ENCODE measurements at places on chromosomes 4 and X. TPM values are rescaled to one million over a fixed set of nuclear protein-coding genes. Genes with fewer than 3 reads are reported as not detected.

GRCh38 chr4:147822128-147822527 is 90.2 kb downstream of the ARHGAP10 start:
- H3K27me3 ChIP-seq, result no peaks in the 10 kb centered on the region
- H3K4me1 ChIP-seq, result peaks cover 23% of the 10 kb centered on the region

DNA sequence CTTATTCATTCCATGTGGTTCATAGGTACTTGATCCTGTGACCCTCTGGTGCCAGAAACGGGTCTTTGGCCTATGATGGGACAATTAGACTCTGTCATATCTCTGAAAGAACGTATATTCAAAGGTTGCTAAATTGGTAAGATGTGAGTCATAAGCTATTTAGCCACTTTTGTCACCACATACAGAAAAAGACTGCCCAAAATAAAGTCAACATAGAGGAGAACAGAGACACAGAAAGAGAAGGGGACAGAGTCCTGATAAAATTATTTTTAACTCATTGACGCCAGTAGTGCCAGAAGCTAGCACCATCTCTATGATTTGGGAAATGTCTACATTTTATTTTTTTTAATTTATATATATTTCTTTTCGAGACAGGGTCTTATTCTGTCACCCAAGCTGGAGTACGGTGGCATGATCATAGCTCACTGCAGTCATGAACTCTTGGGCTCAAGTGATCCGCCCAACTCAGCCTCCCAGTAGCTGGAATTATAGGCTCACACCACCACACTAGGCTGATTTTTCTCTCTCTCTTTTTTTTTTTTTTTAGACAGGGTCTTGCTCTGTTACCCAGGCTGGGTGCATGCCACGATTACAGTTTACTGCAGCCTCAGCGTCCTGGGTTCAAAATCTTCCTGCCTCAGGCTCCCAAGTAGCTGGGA is 92.1 kb upstream of the COX18 start:
- H3K4me3 ChIP-seq, result no peak overlapping the region
- H3K27me3 ChIP-seq, result no peaks in the 10 kb centered on the region
- H3K27ac ChIP-seq, result no peak overlapping the region
- H3K36me3 ChIP-seq, result no peaks in the 10 kb centered on the region

Gene ARSD
- 39.3 TPM for total RNA-seq

Gene IBSP
- not detected for total RNA-seq

Gene AFF1
- 91.8 TPM for total RNA-seq

Measured in ovary (tissue), 10 donors.